ENCODE measurements at places on chromosomes 3 and 15. TPM values are rescaled to one million over a fixed set of nuclear protein-coding genes. Genes with fewer than 3 reads are reported as not detected.

- H3K4me3 ChIP-seq, result peak overlapping the region; percentile 90
- peak overlapping the region; percentile 96 for H3K27ac ChIP-seq
- peak; percentile 70 for DNase-seq
- H3K27me3 ChIP-seq, result peaks cover 5% of the 10 kb centered on the region
- H3K36me3 ChIP-seq, result peaks cover 19% of the 10 kb centered on the region
Measured at GRCh38 chr3:16884084-16884747, 539 bp upstream of the PLCL2 start.

DNA sequence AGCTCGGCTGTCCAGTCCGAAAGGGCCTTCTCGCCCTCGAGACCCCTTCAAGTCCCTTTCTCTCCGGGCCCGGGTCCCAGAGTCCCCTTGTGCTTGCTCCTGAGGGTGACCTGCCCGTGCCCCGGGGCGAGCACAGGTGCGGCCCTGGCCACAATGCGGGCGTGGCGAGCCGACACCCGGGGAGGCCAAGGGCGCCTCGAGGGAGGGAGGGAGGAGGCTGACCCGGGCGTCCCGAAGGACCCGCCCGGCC lies 810 bp upstream of the MEF2A start:
- H3K4me3 ChIP-seq, result peak overlapping the region; percentile 62
- no peak for DNase-seq
- H3K36me3 ChIP-seq, result peaks cover 5% of the 10 kb centered on the region
- H3K27me3 ChIP-seq, result peaks cover 19% of the 10 kb centered on the region
- H3K4me1 ChIP-seq, result peaks cover 26% of the 10 kb centered on the region

- H3K4me3 ChIP-seq, result no peak overlapping the region
- DNase-seq, result no peak
- no peaks in the 10 kb centered on the region for H3K4me1 ChIP-seq
Measured at GRCh38 chr3:159829056-159829455, 159.6 kb upstream of the IL12A start.

The XXYLT1 gene
- total RNA-seq, result 5.0 TPM

The ARIH2 gene
- 100 TPM for total RNA-seq

Measured in activated CD4-positive, alpha-beta memory T cell treated with anti-CD3 and anti-CD28 coated beads, Interleukin-2, amount 10 ng/mL, durations not matched to agents 7 days and 5 days (primary cell).